CD8-positive, alpha-beta T cell (primary cell): ENCODE measurements at places on chromosomes 16 and 17. TPM values are rescaled to one million over a fixed set of nuclear protein-coding genes. Genes with fewer than 3 reads are reported as not detected.

ST6GALNAC2 gene
- 0.50 TPM for total RNA-seq

DNA sequence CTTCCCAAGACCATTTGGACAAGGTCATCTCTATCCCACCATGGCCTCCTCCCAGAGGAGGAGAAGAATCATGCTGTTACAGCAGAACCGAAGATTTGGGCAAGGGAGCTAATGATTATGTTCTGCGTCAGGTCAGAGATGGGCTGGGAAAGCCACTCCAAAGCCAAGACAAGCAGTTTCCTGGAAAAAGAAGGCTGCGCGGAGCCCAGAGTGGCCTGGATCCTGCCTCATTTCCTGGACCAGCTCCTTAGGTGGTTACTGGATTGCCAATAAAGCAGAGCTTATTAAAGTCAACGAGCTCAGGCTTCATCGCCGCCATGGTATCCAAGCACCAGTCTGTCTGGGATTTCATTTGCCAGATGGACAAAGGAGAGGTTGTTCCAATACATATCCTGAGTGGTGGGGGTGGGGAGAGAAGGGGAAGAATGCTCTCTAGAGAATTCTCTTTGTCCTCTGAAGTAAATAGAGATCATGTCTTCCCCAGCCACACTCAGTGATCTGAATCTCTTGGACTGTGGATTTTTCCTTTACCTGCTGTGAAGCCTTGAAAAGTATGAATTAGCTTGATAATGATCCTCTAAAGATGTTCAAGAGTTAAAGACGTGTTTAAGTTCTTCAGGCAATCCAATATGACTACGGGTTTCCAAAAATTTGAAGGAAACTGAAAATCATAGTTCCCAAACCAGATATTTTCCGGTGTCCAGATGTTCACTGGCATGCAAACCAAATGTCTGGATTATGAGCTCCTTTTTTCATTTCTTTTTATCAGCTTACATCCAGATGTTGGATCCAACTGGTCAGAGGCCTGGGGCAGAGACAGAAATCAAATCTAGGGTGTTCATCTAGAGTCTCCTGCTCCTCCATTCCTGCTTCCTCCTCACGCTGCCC lies 17.7 kb downstream of the PRAC1 start:
- DNase-seq, result no peak

LRRC37B gene
- 80.1 TPM for total RNA-seq

CA7 gene
- total RNA-seq, result not detected

- no peak for DNase-seq
Measured at GRCh38 chr17:65984299-65984698, 207.6 kb downstream of the CEP112 start.

DNA sequence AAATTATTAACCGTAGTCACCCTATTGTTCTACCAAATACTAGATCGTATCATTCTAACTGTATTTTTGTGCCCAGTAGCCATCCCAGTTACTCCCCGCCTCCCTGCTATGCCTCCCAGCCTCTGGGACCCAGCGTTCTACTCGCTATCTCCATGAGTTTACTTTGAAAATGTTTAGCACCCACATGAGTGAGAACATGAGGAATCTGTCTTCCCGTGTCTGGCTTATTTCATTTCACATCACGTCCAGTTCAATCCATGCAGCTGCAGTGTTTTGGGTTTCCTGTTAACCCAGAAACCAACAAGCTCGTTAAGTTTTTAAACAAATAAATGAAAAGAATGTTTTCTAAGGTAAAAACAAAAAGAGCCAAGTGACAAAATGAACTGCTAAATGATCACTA lies 82.1 kb downstream of the VPS53 start:
- no peak for DNase-seq
